Activated naive CD4-positive, alpha-beta T cell (primary cell): ENCODE measurements at places on chromosomes 4 and X.

- DNase-seq = no peak
These were observed 514.2 kb upstream of the GALNT7 start for GRCh38 chr4:172654457-172654856.

DNA sequence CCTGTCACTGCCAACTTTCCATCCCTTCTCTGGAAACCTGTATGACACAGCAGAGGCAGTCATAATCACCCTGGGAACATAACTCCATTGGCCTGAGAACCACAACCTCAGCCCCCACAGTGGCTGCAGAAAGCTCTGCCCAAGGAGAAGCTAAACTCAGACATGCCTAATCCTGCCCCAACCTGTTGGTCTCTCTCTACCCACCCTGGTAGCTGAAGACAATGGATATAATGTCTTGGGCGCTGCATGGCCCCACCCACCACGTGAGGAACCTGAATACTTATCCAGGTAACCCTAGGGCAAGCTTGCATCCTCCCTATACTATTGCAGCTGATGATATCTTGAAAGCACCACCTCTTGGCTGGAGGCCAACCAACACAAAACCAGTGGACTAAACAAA lies 225.2 kb downstream of the TEX13C start:
- DNase-seq = no peak

- DNase-seq = no peak
These were observed 5.4 kb downstream of the DAPP1 start for GRCh38 chr4:99821918-99822503.

DNA sequence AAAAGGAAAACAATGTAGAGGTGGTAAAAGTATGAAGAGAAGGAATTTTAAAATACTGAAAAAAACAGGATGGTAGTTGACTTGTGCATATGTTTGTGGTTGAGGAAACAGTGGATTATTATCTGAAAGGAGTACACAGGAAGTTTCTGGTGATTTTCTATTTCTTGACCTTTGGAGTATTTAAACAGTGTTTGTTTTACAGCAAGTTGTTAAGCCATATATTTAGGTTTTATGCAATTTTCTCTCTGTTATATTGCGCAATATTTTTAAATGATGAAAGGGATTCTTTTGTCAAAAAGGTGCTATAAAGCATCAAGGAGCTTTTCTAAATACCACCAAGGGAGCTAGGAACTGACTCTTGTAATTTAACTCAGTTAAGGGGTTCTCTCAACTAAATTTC lies 343.1 kb upstream of the MAOA start:
- no peak for DNase-seq

DNA sequence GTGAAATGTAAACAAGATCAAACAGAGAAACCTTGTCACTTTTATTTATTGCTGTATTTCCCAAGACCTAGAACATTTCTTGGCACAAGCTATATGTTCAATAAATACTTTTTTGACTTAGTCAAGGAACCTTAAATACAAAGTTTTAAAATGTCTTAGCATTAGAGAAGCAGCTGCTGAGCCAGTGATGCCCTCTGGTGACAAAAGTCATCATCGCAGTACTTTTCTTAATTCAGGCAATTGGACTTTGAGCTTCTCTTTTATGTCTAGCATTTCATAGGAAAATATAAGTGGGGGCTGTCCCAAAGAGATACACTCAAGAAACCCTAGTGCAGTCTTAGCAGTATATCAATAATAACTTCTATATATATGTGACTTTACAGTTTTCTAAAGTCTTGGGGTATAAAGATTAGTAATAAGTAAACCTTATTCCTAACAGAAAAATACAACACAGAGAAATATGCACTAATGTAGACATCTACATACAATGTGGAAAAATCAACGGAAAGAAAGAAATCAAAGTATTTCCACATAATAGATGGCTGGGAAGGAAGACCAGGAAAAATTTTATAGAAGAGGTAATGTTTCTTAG lies 118.4 kb downstream of the DTHD1 start:
- no peak for DNase-seq

DNA sequence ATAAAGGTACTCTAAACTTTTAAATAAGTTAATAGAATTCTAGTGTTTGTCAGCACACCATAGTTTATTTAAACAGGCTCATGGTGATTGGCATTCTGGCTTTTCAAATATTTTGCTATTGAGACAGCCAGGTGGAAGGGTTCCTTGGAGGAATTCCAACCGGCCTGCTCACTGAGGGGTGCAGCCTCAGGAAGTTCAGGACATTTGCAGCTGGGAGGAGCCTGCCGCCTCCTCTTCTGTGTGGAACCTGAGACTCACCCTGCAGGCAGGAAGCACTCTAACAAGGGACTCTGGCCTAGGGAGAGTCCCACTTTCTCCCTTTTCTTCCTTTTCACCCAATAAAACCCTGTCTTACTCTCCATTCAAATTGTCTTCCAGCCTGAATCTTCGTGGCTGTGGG lies 1328.0 kb downstream of the FSTL5 start:
- no peak for DNase-seq

DNA sequence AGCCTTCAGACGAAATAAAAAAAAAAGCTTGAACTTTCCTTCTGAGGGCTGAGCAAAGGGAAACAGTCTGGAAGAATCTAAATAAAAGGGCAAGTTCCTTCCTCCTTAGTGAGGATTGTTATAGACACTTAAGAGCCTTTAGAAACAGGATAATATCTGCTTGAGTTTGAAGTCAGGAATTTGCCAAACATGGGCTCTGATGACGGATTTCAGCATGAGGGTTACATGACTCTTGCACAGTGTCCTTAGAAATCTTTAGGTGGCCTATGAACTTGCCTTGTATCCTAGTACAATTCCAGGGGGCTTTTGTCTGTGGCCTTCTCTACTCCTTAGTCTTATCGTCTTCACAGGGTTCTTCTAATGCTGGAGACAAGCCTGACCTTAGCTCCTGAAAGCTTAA lies 94.1 kb downstream of the RLIM start:
- DNase-seq = no peak
